Putamen (tissue), 1 donor: ENCODE measurements at places on chromosomes 16 and 17.

DNA sequence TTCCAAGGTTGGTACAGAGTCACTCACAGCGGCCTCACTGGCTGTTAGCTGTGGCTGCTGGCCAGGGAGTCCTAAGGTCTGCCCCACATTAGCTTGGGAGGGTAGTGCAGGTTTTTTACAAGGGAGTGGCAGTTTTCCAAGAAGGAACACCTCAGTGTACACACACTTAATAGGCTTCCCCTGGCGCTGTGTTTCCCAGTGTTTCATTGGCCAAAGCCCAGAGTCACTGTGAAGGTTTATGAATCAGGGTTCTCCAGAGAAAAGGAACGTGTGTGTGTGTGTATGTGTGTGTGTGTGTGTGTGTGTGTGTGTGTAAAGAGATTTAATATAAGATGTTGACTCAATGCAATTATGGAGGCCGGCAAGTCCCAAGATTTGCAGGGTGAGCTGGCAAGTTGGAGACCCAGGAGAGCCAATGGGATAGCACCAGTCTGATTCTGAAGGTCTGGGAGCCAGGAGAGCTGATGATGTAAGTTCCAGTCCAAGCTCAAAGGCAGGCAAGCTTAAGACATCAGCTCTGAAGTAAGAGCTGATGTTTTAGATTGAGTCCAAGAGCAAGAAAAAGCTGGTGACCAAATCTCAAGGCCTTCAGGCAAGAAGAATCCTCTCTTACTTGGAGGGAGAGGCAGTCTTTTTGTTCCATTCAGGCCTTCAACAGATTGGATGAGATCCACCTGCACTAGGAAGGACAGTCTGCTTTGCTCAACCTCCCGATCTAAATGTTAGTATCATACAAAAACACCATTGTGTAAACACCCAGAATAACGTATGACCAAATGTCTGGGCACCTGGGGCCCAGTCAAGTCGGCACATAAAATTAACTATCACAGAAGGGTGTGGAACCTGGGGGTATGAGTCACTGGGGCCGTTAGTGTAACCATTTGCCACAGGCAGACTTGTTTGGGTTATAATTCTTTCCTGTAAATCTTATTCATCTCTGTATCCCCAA, 206.8 kb downstream of the PRKCA start:
- DNase-seq = no peak

GRCh38 chr17:73380439-73381106, 68.8 kb upstream of the CDC42EP4 start:
- DNase-seq = no peak

DNA sequence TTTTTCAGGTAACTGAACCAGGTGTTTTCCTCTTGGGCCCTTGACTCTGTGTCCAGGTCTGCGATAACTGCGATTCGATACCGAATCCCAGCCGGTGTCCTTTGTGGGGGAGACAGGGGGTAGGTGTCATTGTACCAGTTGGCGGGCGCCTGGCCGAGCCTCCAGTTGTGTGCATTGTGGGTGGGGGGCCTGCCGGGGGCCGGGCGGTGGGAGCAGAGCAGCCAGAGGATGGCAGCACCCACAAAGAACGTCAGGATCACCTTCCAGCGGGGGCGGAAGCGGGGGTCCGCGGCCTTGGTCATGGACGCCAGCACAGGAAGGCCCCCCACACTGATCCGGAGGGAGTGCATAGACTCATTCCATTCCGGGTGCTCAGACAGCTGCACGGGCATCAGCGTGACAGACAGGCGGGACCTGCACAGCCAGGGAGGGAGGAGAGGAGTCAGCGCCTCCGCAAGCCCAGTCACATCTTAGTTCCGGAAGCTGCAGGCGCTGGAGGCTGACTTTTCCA, 12.3 kb downstream of the CANT1 start:
- no peak for DNase-seq

DNA sequence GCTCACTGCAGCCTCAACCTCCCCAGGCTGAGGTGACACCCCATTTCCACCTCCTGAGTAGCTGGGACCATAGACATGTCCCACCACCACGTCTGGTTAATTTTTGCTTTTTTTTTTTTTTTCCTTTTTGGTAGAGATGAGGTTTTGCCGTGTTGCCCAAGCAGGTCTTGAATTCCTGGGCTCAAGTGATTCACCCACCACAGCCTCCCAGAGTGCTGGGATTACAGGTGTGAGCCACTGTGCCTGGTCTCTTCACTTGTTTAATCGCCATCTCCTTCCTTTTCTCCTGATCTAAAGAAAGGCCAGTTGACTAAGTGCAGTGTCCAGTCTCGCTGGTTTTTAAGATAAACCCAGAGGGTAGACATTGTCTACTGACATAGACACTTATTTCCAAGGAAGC, 152.0 kb downstream of the C16orf95 start:
- no peak for DNase-seq

DNA sequence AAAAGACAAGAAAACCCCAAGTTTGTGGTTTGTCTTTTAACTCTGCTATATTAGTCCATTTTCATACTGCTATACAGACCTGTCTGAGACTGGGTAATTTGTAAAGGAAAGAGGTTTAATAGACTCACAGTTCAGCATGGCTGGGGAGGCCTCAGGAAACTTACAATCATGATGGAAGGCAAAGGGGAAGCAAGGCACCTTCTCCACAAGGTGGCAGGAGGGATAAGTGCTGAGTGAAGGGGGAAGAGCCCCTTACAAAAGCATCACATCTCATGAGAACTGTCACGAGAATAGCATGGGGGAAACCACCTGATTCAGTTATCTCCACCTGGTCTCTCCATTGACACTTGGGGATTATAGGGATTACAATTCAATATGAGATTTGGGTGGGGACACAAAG, 13.5 kb upstream of the ADAM11 start:
- no peak for DNase-seq

GRCh38 chr17:72792771-72793170, 299.7 kb downstream of the SLC39A11 start:
- DNase-seq = no peak

DNA sequence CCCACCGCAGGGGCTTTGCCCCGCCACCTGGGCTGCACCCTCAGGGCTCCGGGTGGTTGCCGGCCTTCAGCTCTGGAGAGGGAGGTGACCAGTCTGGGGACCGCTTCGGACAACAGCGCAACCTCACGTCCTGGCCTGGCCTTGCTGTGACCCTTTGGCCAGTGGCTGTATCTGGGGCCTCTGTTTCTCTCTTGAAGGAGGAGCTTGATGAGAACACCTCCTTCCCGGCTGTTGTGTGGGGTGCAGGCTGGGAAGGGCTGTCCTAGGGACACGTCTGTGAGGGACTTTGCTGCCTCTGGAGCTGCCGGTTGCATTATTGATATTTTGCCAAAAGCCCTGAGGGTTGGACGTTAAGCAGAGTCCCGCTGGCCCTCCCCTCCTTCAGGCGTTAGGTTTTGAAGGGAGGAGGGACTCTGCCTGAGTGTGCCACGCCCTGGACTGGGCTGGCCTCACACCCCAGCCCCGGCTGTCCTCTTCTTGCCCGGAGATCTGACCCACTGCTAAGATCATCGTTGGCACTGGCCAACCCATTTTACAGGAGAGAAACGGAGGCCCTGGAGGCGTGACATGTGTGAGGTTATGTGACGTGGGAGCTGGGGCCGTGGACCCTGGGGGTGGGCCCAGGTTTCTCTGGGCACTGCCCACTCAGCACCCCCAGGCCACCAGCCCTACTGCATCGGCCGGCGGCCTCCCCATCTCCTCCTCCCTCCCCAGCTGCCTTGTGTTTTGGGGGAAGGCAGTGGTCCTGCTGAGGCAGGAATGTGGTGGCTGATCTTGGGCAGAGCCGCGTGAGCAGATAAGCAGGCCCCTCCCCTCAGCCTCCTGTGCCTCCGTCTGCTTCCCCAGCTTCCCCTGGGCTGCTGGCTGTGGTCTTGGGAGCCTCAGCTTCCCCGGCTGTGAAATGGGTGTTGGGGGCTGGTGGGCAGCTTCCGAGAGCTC, 8.5 kb downstream of the ZFPM1 start:
- DNase-seq = no peak

GRCh38 chr17:68325961-68326360, 34.7 kb downstream of the ARSG start:
- no peak for DNase-seq

- DNase-seq = no peak
These were observed at the start of gene UNC45B for GRCh38 chr17:35147375-35147905. Gene UNC45B (plus strand): TSS chr17:35147817. CDS start chr17:35148264, 447 bp downstream.

DNA sequence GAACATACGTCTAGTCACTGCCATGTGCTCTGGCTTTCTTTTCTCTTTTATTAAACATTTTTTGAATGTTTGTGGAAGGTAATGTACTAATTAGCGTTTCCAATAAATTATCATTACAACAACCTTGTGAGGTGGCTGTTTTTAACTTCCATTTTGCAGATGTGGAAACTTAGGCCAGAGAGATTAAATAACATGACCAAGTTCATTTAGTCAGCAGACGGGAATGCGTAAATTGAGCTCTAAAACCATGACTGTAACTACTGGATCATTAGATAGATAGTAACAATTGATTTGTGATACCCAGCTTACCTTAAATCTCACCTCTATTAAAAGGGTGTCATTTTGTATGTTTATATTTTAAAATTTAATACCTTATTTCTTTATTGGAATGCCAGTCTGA, 49.4 kb downstream of the RABEP1 start:
- DNase-seq = no peak

DNA sequence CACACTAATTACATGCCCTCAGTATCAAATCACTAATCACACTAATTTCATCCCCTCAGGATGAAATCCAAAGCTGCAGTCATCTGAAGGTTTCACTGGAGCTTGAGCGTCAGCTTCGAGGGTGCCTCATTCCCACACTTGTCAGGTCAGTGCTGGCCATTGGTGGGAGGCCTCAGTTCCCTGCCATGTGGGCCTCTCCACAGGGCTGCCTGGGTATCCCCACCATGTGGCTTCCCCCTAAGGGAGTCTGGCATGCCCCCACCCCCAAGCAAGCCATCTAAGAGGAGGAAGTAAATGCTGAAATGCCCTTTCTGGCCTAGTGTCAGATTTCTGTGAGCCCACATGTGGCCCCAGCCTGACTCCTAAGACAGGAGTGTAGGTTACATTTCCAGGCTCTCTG, 78.6 kb upstream of the CDH5 start:
- no peak for DNase-seq

DNA sequence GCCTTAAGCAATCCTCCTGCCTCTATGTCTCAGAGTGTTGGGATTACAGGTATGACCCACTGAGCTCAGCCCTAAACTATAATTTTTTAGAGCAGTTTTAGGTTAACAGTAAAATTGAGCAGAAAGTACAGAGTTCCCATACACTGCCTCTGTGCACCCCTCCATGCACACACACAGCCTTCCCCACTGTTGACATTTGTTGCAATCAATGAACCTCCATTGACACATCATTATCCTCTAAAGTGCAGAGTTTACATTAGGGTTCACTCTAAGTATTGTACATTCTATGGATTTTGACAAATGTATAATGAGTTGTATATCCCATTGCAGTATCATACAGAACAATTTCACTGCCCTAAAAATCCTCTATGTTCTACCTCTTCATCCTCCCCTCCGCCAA, 35.0 kb downstream of the NGFR start:
- no peak for DNase-seq

DNA sequence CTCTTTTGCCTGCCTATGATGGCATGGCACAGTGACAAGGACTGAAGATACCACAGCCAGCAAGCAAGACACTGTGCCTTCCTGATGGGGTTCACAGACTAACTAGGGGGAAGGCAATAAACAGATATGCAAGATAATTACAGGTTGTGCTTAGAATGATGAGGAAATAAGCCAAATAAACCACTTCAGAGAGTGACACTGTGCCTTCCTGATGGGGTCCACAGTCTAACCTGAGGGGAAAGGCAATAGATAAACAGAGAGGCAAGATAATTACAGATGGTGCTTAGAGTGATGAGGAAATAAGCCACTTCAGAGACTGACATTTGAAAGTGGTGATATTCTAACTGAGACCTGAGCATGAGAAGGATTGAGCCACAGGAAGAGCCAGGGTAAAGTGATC, 84.2 kb downstream of the HS3ST2 start:
- DNase-seq = no peak

- no peak for DNase-seq
These were observed 221.0 kb downstream of the CCDC182 start for GRCh38 chr17:57523926-57524632.

GRCh38 chr16:29975134-29975538, 1.5 kb downstream of the TAOK2 start:
- DNase-seq = no peak

DNA sequence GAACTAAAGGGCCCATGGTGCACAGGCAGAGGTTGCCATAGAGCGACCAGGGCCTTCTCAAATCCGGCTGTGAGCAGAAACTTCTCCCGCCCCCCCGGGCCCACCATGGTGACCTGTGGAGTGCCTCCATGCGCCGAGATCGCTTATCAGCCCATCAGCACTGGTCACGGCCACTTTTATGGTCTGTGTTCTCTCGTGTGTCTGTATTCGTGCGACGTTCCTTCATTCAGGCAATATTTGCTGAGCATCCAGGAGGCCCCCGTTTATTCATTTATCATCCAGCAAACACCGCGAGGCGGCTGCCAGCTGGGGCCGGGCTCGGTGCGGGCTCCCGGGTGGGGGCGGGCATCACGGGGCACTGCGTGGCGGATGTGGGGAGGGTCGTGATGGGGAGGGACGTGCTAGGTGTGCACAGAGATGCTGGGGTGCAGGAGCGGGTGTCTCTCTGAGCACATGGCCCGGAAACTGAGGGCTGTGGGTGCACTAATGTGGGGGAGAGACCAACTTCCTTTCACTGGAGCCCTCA, 88.0 kb upstream of the CBX4 start:
- DNase-seq = no peak

- DNase-seq = no peak
These were observed 90.7 kb upstream of the CREBBP start for GRCh38 chr16:3971261-3971660.

DNA sequence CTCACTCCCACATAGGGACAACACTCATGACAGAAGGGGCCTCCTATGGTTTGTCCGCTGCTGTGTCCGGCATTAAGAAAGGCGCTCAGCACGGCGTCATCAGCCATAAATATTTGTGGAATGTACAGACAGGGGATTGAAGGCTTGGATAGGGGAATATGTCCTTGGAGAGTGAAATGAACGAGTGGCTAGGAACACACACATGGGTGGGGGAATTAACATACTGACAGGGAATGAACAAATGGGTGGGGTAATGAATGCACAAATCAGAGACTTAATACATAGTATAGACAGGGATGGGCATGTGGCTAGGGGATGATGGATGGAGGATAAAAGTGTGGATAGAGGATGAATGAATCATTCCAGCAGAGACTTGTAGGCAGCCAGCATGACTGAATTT, 154.0 kb upstream of the HSBP1 start:
- no peak for DNase-seq

GRCh38 chr17:45016823-45017222, 34.6 kb downstream of the DCAKD start:
- DNase-seq = no peak

DNA sequence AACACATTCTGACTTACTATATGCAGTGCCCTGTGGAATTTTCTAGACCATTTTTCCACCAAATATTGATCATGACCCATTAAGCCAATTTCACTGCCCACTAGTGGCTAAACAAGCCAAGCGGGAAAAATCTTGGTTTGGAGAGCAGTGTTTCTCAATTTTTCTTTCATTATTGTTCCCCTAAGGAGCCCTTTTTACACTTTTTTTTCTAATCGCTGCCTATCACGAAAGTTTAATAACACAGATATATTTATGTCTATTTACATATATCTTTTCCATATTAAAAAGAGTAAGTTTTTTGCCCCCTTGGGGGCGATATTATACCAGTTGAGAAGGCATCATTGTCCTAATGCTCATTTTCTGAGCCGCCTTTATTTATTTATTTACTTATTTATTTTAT, 10.8 kb upstream of the TLCD3B start:
- no peak for DNase-seq

GRCh38 chr16:79312502-79312901, 288.0 kb downstream of the MAF start:
- no peak for DNase-seq

- no peak for DNase-seq
These were observed 11.8 kb upstream of the CDC42EP4 start for GRCh38 chr17:73323409-73324159.

GRCh38 chr17:63974594-63975192, 2.0 kb upstream of the SCN4A start:
- DNase-seq = no peak
